ENCODE measurements at places on chromosomes 2 and 18.
A peak's percentile ranks its signal among the peaks of the same experiment; 100 is the strongest.

DNA sequence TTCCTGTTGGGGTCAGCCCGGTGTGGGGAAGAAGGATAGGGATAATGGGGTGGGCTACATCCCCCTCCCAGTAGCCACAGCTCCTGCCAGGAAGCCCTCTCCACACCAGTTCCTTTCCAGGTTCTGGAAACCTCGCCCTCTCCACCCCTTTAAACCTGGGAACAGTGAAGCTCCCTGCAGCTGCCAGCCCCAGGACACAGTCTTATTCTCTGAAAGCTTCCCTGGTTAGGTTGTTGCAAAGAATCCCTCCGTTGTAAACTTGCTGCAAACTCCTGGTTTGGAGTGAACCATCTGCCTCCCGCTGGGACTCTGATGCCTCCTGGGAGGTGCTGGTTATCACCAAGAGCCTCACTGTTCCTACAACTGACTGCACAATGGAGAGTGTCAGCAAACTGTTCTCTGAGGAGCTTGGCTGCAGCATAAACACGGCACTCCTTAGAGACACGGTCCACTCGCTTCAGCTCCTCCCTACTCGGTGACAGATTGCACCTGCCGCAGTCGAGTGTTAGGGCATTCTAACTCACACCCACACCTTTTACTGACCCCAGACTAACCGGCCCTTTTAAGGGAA, 261.8 kb upstream of the RAB6C start:
- no peak for DNase-seq

DNA sequence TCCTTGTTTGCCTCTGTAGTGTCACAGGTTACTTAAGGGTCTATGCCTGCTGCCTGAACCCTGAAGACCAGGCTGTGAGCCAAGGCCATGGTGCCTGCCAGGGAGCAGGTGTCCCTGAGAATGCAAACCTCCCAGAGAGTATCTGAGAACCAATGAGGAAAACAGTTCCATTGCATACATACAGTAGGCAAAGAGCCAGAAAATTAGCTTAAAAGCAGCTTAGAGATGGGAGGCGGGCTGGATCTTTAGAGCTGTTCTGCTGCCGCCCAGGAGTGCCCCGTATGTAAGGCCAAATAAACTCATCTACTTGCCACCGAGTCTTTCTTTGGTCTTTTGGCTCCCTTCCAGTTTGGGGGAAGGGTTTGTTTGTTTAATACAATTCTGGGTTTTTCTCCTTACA, 327.9 kb downstream of the CLIP4 start:
- no peak for DNase-seq

- DNase-seq: no peak
Measured at GRCh38 chr2:47654790-47655562, 128.0 kb upstream of the MSH6 start.

DNA sequence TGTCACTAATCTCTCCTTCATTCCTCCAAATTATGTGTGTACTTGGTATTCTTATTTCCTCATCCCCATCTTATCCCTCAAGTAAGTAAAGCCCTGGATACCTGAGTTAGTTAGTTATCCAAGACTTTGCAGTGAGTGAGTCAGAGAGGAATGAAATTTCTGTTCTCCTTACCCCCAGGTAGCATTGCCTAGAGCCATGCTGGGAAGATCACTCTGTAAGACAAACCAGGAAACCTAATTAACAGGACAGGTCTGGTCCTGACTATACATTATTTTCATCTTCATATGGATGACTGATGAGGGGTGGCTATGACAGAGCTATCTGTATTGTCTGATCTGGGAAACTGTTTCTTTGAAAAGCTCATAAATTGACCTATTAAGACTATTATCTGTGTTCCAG, 55.0 kb upstream of the ITGA6 start:
- no peak for DNase-seq

DNA sequence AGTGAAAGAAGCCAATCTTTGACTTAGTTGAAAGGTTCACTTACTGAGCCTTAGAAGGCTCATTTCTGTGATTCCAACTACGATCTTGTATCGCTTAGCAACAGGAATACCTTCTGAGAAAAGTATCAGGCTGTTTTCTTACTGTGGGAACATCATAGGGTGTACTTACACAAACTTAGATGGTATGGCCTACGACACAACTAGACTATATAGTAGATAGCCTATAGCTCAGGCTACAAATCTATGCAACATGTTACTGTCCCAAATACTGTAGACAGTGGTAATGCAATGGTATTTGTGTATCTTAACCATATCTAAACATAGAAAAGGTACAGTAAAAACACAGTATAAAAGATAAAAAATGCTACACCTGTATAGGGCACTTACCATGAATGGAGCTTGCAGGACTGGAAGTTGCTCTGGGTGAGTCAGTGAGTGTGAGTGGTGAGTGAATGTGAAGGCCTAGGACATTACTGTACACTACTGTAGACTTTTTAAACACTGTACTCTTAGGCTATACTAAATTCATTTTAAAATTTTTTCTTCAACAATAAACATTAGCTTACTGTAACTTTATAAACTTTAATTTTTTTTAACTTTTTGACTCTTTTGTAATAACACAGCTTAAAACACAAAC, 148.8 kb upstream of the STON1 start:
- DNase-seq: no peak

DNA sequence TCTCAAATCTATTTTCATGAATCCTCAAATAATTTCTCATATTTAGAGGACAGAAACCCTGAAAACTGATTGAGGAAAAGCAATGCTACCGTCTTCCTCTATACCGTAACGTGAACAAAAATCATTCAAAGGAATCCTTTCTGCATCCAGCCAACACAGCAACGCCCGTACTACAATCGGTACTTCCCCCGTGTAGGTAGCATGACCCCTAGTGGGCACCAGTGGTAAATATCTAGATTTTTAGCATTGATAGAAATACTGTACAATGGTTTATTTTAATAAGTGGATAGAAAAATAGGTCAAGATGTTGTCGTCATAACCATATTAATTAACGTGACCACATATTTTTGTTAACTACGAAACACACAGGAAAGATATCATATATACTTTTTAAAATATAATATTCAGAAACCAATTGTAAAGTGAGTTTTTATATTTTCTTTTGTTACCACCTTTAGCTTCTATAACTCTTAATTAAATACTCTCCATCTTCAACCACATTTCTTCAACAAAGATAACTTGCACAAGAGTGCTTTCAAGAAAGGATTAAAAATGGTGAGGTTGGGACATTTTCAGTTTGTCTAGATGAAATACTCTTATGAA, 194.1 kb downstream of the SS18 start:
- no peak for DNase-seq

- DNase-seq: no peak
Measured at GRCh38 chr2:163343316-163343715, 392.5 kb downstream of the FIGN start.

GRCh38 chr2:88187927-88188326, 17.8 kb downstream of the THNSL2 start:
- DNase-seq: no peak

- DNase-seq: no peak
Measured at GRCh38 chr2:197613509-197613987, 61.8 kb downstream of the RFTN2 start.

DNA sequence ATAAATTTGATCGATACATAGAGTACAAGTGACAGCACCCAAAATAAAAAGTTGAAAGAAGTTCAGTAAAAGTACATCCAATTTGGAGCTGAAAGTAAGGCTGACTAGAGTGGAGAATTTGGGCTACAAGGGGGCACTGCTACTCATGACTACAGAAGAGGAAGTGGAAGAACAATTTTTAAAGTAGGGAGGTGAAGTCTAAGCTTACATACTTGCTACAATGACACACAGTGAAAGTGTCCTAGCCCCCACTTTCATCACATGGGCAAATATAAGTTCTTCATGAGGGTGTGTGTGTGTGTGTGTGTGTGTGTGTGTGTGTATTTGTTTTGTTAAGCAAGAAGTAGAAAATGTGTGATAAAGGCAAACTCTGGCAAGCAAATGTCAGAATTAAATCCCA, 45.7 kb downstream of the MAP3K2 start:
- DNase-seq: no peak

DNA sequence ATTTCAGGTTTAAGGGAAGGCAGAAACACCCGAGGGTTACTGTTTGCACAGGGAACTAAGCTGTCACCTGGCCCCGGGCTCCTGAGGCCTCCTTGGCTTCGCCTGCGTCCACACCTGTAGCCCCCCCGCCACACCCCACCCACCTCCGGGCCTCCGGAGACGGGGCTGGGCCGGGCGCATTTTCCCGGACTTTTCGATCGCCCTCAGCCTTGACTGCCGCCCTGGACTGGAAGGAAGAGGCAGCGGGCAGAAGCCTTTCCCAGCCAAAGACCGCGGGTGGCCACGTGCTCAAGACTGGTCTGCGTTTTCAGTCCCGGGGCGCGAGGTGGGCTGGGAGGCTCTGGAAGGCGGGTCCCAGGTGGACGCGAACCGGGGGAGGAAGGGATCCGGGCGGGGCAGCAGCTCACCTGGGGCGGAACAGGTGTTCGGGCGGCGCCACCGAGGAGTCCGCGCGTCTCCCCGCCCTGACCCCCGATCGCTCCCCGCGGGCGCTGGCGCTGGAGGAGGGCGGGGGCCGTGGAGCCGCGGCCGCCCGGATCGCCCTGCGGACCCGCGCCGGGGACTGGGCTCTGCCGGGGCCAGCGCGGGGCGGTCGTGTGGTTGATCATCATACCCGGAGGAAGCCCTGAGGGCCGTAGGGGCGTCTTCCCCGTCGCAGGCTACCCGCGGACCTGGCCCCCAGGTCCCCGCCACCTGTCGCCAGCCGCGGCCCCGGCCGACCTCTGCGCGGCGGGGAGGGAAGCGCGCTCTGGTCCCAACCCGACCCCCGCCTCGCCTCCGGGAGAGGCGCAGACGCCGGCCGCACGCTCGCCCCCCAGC, 3.2 kb downstream of the ID2 start:
- DNase-seq: peak; percentile 87
